ENCODE measurements at places on chromosomes 16 and 17.

- no peak for DNase-seq
Measured at GRCh38 chr17:49730785-49731434, 23.1 kb upstream of the SLC35B1 start.

GRCh38 chr17:57808882-57809281, 41.0 kb downstream of the MRPS23 start:
- no peak for DNase-seq

GRCh38 chr16:85715169-85716021, 26.6 kb upstream of the GINS2 start:
- DNase-seq, result peak; percentile 18

DNA sequence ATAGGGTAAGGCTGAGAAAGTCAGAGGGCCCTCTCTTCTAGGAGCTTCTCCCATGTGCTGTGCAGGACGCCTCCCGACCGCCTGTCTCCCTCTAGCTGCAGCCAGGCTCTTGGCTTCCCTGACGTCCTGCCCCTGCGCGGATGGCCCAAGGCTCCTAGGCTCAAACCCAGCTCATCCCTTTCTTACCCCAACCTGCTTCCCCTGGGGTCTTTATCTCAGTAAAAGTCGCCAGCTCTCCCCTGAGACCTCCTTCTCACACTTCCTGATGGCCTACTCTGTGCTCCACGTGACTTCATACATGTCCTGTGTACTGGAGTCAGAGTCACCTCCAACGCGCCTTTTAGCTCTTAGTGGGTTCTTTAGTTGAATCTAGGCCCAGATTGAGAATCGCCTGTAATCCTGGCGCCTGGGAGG, 1.1 kb upstream of the ZNF747 start:
- DNase-seq, result peak; percentile 55

DNA sequence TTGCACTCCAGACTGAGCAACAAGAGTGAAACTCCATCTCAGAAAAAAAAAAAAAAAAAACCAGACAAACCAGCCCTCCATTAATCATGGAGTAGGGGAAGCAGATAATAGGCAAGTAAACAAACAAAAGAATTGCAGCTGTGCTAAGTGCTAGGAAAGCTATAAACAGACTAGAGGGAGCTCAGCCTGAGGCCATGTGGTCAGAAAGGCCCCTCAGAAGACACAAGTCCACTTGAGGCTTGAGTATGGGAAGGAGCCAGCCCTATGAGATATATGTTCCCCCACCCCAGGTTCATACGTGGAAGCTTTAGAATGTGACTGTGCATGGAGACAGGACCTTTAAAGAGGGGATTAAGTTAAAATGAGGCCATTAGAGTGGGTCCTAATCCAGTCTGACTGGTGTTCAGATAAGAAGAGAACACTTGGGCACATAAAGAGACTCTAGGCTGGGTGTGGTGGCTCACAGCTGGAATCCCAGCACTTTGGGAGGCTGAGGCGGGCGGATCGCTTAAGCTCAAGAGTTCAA, 132.6 kb upstream of the NOL11 start:
- no peak for DNase-seq

- no peak for DNase-seq
Measured at GRCh38 chr17:63438092-63439051, 7.7 kb downstream of the CYB561 start.

- peak; percentile 15 for DNase-seq
Measured at GRCh38 chr16:87541872-87542234, 49.0 kb upstream of the ZCCHC14 start.

DNA sequence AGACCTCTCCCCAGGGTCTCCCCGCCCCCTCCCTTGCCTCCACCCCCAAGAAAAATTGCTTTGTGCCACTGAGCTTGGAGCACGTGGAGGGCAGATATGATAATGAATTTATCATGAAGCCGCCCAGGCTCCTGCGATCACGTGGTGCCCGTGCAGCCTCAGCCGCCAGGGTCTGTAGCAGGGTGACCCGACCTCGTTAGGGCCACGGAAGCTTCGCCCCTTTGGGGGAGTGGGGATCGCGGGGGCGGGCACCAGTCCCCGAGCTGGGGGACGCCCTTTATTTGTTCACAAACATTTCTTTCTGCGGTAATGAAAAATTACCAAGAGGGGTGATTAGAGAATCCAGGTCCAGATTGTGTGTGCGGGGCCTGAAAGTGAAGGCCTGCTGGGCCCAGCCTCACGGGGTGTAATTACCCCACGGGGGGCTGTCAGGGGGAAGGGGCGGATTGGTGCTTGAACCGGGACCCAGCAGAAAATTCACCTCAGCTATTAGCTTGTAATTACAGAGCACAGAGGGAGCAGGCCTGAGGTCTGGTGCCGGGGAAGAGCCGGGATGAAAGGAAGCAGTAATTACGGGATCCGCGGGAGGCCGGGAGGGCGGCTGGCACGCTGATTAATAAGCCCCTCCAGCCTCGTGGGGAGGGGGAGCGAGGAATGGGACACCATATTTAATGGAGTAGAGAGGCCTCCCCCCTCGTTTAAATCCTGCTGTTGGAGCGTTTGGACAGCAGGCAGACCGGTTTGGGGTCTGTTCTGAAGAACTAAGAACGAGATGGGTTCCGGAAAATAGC, 13.3 kb downstream of the GSE1 start:
- DNase-seq, result no peak

DNA sequence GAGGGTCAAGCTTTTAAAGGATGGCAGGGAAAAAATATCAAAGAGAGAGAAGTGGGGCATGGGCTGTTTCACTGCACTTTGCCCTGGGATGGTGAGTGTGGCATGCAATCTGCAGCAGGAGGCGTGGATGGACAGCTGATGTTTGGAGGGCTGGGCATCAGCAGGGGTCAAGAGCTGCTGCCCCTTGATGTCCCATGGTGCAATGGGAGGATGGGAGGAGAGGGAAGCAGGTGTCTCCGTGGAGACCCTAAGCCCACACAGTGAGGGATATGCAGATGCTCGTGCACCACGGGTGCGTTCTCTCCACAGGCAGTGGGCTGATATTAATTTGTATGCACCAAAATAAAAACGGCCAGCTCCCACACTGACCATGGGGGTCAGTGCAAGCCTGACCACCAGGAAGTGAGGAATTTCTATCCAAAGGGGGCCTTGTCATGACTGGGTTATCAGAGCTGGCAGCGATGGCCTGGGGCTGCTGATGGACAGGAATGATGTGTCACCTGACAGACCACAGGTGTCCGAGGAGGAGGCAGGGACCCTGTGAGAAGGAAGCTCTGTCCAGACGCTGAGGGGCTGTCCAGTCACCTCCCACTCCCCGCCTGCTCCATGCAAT, 183.6 kb downstream of the IRF8 start:
- DNase-seq, result no peak

GRCh38 chr17:74842599-74843351, 16.9 kb downstream of the GRIN2C start:
- DNase-seq, result peak; percentile 76

- DNase-seq, result no peak
Measured at GRCh38 chr16:30439720-30440348, 5.8 kb downstream of the SEPHS2 start.

- DNase-seq, result no peak
Measured at GRCh38 chr17:17950806-17951205, 21.4 kb downstream of the TOM1L2 start.

DNA sequence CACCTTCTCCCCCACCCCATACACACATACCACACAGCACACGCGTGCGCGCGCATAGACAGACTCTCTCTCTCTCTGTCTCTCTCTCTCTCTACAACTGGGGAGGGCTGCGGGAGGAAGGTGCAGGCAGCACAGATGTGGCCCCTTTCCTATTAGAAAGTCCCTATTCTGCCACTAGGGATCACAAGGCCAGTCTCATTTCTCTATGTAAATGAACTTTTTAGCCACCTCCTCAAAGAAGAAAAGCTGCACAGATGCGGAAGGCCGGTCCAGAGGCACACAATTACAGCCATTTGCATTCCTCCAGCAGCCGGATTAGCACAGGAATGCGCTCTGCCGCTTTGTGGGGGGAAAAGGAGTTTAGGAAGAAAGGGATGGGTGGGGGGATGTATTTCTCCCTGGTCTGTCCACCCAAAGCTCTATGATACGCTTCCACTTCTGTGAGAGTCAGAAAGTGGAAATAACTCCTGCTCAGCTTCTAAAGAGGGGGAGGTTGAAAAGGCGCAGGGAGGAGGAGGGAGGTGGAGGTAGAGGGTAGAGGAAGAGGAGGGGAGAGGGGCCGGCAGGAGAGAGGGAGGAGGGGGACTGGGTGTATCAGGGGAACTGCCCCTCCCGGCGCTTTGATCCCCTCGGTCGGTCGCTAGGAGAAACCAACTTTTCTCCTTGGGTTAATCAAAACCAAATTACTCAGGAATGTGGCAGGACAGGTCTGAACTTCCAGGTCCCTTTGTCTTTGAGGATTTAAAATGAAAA, 11.7 kb downstream of the ZFHX3 start:
- DNase-seq, result peak; percentile 51

DNA sequence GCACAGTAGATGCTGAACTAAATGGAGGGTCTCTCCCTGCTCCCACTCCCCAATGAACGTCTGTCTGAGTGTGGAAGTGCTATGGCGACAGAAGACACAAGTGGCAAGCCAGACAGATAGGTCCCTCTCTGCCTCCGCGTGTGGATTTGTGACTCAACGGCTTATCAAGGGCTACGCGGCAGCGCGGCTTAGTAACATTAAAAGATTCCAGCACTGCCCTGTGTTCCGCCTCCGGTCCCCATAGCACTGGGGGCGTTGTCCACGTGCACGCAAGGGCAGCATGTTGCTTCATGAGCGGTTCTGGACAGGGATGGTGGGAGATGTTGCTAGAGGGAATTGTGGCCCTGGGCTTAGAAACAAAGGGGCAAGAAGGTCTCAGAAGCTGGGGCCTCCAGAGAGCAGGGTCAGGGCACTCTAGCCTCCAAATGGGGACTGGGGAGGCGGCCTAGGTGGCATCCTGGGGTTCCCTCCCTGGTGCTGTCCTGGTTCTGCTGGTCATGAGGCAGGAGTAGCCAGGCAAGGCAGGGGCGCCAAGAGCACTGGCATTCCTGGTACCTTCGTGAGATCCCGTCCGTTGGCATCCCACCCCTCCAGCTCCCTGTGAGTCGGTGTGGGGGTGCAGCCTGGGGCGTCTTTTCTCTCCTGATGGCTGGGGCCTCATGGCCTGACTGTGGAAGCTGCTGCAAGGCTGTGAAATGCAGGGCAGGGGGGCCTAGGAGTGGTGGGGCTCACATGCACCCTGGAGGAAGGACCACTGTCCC, 9.1 kb downstream of the CRHR1 start:
- DNase-seq, result no peak

GRCh38 chr16:2194166-2194834, 2.1 kb downstream of the CASKIN1 start:
- peak; percentile 30 for DNase-seq

- DNase-seq, result no peak
Measured at GRCh38 chr17:77146882-77147281, 6.1 kb downstream of the SEC14L1 start.

- peak; percentile 19 for DNase-seq
Measured at GRCh38 chr17:79937391-79938335, 98.0 kb downstream of the TBC1D16 start.

GRCh38 chr17:48064638-48065037, 16.5 kb downstream of the NFE2L1 start:
- DNase-seq, result no peak

DNA sequence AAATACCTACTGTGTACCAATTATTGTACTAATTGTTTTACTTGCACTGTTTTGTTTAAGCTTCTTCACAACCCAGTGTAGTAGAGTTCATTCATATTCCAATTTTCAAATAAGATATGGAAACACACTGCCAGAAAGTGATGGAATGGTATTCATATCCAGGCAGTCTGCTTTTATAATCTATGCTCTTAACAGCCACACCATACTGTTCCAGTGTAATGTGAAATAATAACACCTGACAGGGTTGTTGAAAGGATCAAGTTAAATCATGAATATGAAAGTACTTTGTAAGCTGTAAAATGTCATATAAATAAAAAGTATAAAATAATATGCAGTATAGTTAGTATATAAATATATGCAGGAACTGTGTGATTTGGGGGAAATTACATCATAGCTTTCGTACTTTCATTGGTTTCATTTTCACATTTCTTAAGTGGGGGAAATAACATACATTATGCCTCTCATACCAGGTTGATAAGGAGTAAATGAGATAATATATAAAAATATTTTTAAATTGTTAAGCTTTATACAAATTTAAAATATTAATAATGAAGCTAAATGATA, 230.8 kb downstream of the TANC2 start:
- no peak for DNase-seq

GRCh38 chr16:69794486-69794885, 32.4 kb downstream of the WWP2 start:
- peak; percentile 28 for DNase-seq

DNA sequence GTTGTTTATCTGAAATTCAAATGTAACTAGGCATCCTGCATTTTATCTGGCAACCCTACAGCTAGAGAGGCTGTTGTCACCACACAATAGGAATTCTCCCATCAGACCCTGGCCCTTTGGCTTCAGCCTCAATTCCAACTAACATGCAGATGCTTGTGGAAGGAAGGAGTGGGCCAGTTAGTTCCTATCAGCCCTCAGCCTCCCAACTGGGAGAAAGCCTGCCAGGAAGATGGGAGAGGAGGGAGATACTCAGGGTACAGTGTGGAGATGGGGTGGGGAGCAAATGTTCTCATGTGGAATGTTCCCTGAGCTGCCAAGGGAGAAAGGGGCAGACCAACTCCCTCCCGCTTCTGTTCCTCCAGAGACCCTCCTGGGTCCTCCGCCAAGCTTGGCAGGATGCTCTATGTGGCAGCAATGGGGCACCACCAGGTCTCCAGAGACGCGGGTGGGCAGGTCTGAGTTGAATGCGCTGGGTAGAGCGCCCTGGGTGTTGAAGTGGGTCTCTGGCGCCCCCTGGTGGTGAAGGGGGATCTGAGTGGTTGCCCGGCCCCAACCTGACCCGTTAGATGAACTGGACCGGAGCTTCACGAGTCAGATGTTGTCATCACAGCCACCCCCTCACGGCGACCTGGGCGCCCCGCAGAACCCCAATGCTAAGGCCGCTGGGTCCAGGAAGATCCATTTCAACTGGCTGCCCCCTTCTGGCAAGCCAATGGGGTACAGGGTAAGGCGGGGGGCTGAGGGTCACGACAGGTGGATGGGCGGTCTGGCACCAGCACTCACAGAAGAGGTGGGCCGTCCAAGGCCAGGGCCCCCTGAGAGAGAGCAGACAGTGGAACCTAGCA, 15.2 kb downstream of the GALK1 start:
- peak; percentile 94 for DNase-seq

DNA sequence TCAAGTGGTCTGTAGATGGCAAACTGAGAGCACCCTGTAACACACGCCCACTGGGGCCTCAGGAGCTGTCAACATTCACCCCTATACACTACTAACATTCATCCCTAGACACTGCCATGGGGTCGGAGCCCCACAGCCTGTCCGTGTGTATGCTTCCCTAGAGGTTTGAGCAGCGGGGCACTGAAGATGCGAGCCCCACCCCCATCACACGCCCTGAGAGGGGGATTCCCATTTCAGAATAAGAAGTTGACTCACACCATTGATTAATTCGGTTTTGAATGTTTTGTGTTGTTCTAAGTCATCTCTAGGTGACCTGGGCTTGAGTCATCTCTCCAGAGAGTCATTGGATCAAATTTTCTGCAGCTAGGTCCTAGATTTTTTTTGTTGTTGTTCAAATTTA, 37.3 kb upstream of the MMD start:
- no peak for DNase-seq

GRCh38 chr16:57976331-57976796, 5.4 kb upstream of the CNGB1 start:
- peak; percentile 30 for DNase-seq

- no peak for DNase-seq
Measured at GRCh38 chr16:79347277-79347676, 253.3 kb downstream of the MAF start.
